ENCODE measurements at places on chromosomes 3 and 15.

DNA sequence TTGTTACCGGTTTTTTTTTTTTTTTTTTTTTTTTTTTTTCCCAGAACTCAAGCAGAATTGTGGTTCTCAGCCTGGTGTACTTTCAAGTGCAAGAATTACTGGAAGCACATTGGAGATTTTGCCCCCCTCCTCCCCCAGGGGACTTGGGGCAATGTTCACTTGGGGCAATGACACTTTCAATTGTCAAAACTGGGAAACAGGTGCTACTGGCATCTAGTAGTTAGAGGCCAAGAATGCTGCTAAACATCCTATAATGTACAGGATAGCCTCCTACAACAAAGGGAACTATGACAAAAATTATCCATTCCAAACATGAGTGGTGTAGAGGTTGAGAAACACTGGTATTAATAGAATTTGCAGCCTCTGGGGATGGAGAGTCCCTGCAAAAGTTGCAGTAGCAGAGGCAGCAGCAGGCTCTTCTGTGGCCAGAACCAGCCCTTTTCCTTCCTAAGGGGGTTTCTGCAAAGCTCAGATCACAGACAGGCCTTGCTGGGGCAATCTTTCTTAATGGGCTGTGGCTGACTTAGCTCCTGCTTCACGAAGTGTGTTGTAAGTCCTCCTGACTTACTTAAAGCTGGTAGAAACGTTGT lies 144.3 kb upstream of the MRPS22 start:
- no peak for DNase-seq
- no peaks in the 10 kb centered on the region for H3K4me1 ChIP-seq
- H3K27me3 ChIP-seq: peaks cover 12% of the 10 kb centered on the region

DNA sequence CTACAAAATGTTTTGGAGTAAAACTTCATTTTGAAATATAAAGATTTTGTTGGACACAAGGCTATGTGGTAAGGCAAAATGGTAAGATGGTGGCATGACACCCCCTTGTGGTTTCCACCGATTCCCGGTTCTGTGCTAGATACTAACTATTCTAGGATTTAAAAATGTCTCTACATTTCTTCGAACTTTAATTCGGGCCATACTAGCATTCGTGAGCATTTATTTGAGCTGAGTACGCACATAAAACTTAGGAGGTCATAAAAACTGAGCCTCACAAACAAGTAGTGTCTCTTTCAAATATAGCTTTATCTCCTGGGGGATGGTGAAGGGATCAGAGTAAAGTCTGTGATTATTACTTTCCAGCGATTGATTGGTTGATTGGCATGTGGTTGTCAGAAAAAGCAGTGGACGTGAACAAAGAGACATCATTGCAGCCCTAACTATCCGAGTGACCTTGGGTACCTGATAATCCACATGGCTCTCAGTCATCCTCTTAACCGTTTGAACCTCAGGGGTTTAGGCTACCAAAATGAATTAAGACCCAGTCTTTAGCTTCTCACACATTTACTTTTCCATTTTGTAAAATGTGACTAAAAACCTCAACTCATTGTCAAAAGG lies 1.1 kb upstream of the ZNF639 start:
- H3K27ac ChIP-seq: no peak overlapping the region
- H3K4me3 ChIP-seq: peak overlapping the region; percentile 97
- H3K36me3 ChIP-seq: peaks cover 19% of the 10 kb centered on the region
- DNase-seq: peak; percentile 68
- no peaks in the 10 kb centered on the region for H3K4me1 ChIP-seq
- H3K27me3 ChIP-seq: no peaks in the 10 kb centered on the region

- no peak overlapping the region for H3K4me3 ChIP-seq
- H3K36me3 ChIP-seq: no peaks in the 10 kb centered on the region
- H3K27ac ChIP-seq: no peak overlapping the region
- no peaks in the 10 kb centered on the region for H3K4me1 ChIP-seq
- no peaks in the 10 kb centered on the region for H3K27me3 ChIP-seq
Observed at GRCh38 chr3:120129051-120129450, 34.8 kb upstream of the GSK3B start.

GRCh38 chr15:65182538-65182937 lies 2.6 kb downstream of the CLPX start:
- H3K27ac ChIP-seq: no peak overlapping the region
- no peaks in the 10 kb centered on the region for H3K27me3 ChIP-seq

GRCh38 chr3:133872781-133873180 lies 22.9 kb downstream of the RAB6B start:
- no peak overlapping the region for H3K27ac ChIP-seq
- no peak overlapping the region for H3K4me3 ChIP-seq
- H3K36me3 ChIP-seq: no peaks in the 10 kb centered on the region
- H3K27me3 ChIP-seq: no peaks in the 10 kb centered on the region
- DNase-seq: no peak
